ENCODE measurements at places on chromosomes 6 and 20.

DNA sequence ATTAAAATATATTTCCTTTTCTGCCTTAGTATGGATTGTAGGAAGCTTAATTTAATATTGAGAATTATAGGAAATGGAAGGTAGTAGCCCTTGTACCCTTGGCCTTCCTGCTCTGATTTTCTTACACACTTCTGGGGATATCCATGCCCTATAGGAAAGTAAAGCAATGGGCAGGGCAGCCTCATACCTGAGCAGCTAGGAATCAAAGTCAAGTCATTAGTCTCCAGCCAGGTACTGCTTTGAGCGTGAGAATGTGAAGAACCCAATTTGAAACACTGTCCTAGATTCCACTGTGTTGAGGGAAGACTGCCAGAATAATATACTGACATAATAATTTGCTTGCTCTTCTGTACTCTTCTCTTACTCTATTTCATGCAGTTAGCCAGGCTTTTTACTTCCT, 51.0 kb upstream of the L3MBTL3 start:
- no peak for ATAC-seq

DNA sequence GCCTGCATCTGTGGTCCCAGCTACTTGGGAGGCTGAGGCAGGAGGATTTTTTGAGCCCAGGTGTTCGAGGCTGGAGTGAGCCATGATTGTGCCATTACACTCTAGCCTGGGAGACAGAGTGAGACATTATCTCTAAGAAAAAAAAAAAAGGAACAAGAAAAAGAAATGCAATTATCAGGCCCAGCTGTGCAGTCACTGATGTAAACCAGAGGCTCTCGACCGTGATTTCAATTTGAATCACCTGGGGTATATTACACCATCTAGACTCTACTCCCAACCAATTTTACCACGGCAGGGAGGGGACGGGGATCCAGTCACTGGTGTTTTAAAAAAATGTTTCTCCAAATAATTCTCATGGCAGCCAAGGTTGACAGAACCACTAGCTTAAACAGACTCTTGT, 48.8 kb upstream of the NKX2-2 start:
- ATAC-seq, result no peak

GRCh38 chr6:5746053-5746758, 260.5 kb downstream of the NRN1 start:
- ATAC-seq, result no peak

DNA sequence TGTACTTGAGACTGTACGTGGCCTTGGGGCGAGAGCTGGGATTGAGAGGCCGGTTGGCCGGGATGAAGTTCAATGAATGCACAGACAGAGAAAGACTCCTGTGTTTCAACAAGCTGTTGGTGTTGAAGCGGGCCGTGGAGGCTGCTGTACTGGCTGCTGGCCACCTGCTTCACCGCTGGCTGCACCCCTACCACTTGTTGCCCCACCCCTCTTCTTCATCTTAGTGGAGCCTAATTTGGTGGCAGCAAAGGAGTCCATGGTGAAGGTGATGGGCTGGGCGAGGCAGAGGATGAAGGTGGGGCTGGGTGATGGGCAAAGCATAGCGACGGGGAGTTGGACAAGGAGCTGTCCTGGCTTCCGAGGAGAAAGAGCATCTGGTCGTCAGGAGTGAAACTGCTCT, 7.2 kb upstream of the ZSCAN9 start:
- ATAC-seq, result no peak

GRCh38 chr6:158819213-158819976, at the start of gene EZR:
EZR (minus strand) TSS chr6:158819368; CDS start chr6:158818093, 1,275 bp downstream.
- ATAC-seq, result peak; percentile 81

DNA sequence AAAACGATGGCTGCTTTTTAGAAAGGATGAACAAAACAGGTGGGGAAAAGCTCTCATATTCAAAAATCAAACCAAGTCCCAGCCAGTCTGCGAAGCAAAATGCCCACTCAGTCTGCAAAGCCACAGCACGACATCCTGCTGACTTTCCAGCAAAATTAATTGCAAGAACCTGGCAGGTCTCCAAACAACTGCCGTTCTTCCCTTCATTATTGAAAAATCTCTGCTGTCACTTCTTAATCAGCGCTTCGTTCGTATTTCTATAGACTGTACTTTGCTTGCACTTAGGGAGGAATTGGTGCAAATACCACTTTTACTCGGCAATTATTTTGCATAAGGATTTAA, 222.4 kb downstream of the CBLN4 start:
- no peak for ATAC-seq

GRCh38 chr20:62603907-62604785, 38.2 kb upstream of the SLCO4A1 start:
- no peak for ATAC-seq

- ATAC-seq, result no peak
Observed at GRCh38 chr20:48995589-48995988, 50.5 kb upstream of the CSE1L start.

- ATAC-seq, result no peak
Observed at GRCh38 chr6:12613811-12614210, 102.8 kb upstream of the PHACTR1 start.

- no peak for ATAC-seq
Observed at GRCh38 chr6:15528870-15529269, 134.0 kb downstream of the DTNBP1 start.
